ENCODE measurements at places on chromosomes 2 and 18.
A peak's percentile ranks its signal among the peaks of the same experiment; 100 is the strongest.

GRCh38 chr2:231909631-231910030, 16.6 kb downstream of the NPPC start:
- no peak for DNase-seq

GRCh38 chr2:240435457-240435947, at the start of gene GPC1:
Gene GPC1 (plus strand): TSS chr2:240435663. CDS start chr2:240435919, 256 bp downstream.
- DNase-seq: peak; percentile 82

GRCh38 chr18:75089748-75090327, 119.1 kb downstream of the PTGR3 start:
- DNase-seq: no peak

DNA sequence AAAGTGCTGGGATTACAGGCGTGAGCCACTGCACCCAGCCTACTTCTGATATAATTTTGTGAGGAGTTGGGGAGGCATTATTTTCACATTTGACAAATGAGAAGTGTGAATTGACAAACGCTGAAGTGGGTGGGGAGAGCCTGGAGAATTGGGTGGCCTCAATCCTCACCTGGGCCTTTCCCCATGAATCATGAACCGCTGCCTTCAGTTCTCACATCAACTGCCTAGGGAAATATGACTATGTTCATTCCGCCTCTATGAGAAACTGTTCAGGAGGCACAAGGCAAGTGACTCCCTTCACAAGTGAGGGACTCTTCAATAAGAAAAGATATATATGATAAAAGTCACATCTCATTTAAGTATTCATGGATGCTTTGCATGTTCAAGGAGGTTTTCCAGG, 96.6 kb upstream of the RND3 start:
- DNase-seq: no peak

DNA sequence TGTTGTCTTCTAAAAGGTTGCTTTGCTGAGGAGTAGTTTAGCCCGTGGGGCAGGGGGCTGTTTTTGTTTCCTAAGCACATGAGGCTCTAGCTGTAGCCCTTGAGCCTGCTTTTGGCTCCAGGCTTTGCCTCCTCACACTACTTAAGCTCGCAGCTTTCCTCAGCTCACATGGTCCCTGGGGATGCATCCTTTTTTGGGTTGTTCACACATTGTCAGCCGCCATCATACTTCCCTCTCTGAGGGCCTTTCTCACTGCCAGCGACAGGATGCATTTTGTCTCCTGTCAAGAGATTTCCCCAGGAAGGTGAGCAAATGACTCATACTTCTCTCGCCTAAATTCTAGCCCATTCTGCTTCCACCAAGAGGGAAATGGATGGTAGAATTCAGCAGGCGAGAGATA, 279.5 kb upstream of the PKDCC start:
- DNase-seq: no peak

- no peak for DNase-seq
These were observed 6.2 kb upstream of the PER2 start for GRCh38 chr2:238294393-238295143.

All from ELR (cell line).